Central memory CD8-positive, alpha-beta T cell (primary cell): ENCODE measurements at places on chromosomes 11 and 22.

- DNase-seq: no peak
Measured at GRCh38 chr22:45516923-45517675, 14.4 kb downstream of the FBLN1 start.

GRCh38 chr11:101442171-101442570 is 141.6 kb downstream of the TRPC6 start:
- DNase-seq: no peak

DNA sequence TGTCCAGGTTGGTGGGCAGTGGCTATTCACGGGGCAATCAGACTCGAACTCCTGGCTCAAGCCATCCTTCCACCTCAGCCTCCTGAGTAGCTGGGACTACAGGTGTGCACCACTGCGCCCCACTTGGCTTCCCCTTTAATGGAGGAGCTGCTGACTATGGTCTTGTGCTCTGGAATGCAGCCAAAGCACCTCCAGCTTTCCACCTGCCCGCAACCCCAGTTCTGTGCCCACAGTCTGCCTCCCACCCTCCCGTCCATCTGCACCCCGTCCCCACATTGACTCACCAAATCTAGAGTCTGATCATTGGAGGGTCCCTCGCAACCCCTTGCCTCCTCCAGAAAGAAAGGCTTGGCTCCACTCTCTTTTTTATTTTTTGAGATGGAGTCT is 41.0 kb downstream of the KCNJ4 start:
- DNase-seq: no peak

DNA sequence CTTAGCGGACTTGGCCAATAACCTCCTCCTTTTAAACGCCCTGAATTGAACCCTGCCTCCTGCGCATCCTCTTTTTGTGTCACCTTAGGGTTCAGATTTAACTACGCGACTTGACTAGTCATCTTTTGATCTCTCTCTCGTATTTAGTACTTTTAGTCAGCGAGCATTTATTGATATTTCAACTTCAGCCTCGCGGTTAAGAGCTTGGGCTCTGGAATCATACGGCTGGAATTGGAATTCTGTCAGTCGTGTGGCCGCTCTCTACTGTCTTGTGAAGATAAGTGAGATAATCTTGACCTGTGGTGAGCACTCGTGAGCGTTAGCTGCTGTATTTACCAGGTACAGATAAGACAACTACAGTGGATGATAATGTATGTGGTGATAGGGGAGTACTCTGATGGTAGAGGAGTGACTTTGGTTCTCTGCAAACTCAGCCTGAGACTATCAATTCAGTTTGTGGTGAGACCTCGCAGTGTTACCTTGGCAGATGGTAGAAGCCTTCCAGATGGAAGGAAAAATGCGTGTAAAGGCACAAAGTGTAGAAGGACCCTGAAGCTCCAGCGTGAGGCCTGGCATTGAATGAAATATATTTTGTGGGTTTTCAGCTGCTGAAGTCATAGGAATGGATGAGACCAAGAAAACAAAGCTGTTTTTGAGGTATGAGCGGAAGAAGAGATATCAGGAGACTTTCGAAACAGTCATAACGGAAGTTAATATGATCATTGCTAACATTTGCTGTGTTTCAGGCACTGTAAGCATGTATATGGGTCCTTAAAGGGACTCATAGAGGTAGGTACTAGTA is 682 bp downstream of the ATM start:
- no peak for DNase-seq

DNA sequence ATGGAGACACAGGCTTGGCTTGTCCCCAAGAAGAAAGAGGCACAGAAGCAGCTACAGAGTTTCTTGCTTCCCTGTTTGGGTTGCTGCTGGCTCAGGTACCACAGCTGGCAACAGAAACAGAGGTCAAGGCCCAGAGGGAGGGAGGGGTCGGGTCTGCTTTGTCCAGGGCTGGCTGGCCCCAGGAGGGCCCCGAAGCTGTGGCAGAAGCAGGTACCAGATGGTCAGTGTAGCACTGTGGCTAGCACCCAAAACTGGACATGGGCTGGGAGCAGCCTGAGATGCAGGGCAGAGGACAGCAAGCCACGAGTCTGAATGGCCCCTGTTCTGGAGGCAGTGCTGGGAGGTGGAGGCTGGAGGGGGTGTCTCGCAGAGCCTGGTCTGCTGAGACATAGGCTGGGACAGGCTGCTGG is 52.3 kb upstream of the CCDC188 start:
- DNase-seq: no peak

GRCh38 chr11:27295928-27296327 is 67.1 kb downstream of the CCDC34 start:
- DNase-seq: no peak

DNA sequence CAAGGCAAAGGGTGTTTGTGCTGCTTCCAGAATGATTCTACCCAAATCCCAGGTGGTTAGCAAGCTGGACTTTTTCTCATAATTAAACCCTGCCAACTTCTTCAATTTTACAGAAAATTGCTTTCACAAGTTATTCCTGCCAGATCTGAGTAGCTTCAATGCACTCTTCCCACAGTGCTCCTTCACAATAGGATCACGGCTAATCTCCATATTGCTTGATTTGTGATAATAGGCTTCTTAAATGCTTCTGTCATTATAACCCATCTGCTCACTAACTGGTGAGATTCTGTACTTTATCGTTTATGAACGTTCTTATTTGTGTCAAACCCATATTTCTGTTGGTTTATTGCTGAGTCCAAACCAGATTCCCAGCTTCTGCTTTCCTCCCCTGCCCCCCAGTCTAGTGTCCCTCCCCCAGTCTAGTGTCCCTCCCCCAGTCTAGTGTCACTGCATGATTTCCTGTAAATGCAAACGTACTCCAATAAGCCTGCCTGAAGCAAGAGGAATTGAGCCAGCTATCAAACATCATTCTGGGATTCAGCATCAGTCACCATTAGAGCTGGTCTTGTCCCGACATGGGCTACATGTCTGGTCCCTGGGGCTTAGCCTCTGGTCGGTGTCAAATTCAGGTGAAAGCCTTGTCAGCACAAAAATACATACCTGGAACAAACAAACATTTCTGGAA is 14.0 kb downstream of the MMP3 start:
- DNase-seq: no peak
